Spleen (tissue), 13 donors: ENCODE measurements at places on chromosomes 7 and 10.

DNA sequence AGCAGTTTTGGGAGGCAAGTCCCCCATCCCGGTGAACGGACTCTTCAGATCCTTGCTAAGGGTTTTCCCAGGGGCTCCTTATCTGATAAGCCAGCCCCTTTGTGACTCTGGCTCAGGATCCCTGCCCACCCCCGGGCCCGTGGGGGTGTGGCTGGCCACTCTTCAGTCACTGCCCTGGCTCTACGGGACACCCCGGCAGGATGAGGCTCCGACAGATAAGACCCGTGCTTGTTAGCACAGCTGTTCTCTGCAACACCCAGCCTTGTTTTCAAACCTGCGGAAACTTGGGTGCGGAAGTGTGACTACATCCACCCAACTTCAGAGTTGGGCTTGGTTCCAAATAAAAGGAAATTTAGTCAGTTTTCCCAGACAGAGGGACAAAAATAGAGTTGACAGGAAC lies 66.7 kb upstream of the PODXL start:
- no peak for DNase-seq

- DNase-seq = no peak
Measured at GRCh38 chr7:104928721-104929400, 85.1 kb upstream of the KMT2E start.

DNA sequence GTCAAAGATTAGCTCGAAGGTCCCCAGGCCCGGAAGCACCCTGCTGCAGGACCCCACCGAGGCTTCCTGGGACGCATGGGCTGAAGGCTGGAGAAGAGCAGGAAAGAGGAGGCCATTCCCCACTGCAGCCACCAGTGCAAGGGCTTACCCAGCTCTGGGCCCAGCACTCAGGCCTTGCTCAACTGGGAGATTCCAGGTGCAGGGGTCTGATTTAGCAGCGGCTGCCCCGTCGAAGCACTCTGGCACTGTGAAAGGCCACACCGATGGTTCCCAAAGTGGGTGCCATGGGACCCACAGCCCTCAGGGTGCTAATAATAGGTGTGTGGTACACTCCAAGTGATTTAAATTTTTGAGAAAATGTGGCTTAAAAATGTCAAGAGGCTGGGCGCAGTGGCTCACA lies 130.9 kb downstream of the OAT start:
- peak; percentile 55 for DNase-seq

- no peak for DNase-seq
Measured at GRCh38 chr10:117651121-117651520, 108.6 kb downstream of the EMX2 start.

- no peak for DNase-seq
Measured at GRCh38 chr7:96663457-96663856, 46.2 kb downstream of the SEM1 start.

DNA sequence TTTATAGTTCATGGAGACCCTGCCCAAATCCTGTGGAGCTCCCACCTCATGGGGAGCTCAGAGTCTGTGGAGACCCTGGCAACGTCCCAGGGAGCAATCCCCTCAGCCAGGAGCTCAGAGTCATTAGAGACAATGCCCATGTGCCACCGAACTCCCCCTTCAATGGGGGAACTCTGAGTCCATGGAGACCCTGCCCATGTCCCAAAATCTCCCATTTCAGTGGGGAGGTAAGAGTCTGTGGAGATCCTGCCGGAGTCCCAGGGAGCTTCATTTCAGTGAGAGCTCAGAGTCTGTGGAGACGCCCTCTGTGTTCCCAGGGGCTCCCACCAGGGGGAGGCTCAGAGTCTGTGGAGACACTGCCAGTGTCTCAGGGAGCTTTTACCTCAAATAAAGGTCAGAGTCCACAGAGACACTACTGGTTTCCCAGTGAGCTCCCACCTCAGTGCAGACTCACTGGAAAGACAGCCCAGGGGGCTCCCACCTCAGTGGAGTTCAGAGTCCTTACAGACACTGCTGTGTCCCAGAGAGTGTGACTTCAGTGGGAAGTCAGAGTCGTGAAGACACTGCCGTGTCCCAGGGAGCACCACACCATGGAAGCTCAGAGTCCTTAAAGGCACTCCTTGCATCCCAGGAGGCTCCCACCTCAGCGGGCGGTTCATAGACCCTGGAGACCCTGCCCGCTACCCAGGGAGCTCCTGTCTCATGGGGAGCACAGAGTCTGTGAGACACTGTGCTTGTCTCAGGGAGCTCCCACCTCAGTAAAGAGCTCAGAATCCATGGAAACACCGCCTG lies 5.0 kb downstream of the MYO1G start:
- no peak for DNase-seq

DNA sequence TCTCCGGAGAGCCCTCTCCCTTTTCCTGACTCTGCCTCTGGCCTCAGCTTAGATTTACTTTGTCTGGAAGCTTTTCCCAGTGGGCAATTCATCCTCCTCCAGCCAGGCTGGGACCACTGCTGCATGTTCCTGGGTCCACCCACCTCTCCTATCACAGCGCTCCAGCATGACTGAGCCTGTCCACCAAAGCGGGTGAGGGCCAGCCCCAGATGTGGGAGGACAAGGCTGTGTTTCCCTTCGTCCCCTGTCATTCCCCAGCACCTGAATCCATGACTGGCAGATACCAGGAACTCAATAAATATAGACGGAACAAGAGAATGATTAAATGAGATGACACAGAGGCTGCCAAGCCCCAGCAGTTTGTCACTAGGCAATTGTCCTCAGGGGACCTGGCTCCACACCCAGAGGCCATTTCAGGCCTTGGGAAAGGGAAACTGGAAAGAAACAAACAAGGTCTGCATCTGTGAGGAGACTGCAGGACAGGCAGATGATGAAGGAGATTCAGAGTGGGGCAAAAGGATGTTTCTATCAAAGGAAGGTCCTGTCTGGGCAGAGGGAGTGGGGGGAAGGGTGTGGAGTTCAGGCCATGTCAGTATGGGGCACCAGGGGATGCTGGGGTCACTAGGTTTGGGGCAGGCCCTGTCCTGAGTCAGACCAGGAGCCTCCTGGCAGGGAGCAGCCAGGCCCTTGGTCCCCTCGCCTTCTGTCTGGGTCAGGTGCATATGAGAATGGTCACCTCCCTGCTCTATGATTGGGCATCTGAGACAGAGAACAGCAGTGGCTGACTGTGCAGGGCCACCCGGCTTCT lies 576.4 kb downstream of the GRID1 start:
- no peak for DNase-seq

DNA sequence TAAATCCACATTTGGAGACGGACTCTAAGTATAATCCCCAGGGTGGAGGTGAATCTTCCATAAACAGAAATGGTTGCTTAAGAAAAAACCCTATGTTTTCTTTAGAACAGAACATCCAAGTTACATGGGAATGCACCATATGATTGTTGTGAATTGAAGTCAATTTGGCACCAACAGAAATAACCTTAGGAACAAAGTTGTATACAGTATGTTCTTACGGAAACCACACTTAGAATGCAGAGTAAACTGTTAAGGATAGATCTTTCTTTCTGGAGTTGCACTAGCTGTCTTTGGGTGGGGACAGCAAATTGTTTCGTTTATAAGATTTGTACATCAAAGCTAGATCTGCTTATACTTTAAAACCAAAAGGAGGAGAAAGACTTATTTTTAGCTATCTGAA lies 316.4 kb downstream of the PTEN start:
- DNase-seq = no peak

DNA sequence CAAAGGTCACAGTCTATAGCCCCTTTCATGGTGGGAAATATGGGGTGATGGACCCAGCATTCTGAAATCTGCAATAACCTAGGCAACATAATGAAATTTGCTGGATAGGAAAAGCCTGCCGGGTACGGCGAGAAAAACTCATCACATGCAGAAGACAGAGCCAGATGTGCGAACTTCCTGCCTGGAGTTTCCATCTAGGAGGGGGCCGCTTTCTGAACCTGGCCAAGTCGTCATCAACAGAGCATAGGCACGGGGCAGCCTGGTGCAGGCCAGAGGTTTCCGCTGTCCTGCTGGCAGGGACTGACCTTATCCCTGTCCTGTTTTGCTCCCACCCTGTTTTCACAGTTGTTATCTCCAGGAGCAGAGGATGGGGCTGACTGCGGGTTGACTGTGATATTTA lies 27.4 kb downstream of the CCDC3 start:
- no peak for DNase-seq

- no peak for DNase-seq
Measured at GRCh38 chr7:84923348-84923747, 263.5 kb downstream of the SEMA3D start.

DNA sequence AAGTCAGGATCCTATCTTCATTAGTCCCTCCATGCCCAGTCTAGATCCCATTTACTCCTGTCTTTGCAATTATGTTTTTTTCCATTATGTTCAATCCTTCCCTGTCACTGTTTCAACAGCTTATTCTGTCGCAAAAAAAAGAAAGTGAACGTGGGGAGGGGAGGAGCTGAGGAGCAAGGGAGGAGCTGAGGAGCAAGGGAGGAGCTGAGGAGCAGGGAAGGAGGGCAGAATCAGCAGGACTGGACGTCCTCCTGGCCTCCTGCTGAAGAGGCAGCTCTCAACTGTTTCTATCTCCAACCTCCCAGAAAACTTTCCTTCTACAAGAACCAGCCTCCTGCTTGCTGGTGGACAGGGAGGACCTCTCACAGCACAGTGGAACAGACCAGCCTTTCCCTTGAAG lies 26.0 kb downstream of the LARP4B start:
- no peak for DNase-seq

DNA sequence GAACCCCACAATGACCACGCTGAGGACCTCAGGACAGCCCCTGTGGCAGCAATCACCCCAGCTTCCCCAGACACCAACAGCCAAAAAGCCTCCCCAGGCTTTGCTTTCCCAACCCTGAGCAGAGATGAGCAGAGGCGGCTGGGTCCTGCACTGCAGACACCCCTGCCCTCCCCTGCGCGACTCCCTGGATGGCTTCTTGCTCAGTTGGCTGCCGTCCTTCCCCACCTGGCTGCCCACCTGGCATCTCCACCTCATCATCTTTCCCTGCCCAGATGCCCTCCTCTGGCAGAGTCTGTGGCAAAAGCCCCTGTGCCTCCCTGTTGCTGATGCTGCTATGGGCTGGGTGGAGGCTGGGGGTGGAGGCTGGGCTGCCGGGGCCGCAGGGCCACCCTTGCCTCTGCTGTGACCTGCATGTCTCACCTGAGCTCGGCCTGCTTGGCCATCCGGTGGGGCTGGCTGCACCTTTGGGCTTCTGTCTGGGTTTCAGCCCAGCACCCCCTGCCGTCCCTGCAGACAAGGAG lies 567.7 kb downstream of the TCERG1L start:
- peak; percentile 71 for DNase-seq

DNA sequence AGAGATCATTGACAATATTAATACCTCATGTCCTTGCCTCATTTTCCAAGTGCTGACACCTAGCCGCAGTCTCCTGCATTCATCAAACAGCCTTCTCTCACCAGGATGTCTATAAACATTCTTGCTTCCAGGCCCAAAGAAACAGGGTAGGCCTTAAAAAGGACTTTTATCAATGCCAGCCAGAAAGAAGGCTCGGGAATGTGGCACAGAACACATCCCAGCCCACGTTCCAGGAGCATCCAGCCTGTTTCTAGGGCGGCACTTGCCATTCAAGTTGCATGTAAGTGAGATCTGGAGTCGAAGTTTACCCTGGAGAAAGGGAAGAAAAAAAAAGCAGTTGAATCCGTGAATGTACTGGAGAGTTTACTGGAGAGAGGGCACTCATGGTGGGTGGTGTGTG lies 1083.1 kb downstream of the KCNMA1 start:
- no peak for DNase-seq

DNA sequence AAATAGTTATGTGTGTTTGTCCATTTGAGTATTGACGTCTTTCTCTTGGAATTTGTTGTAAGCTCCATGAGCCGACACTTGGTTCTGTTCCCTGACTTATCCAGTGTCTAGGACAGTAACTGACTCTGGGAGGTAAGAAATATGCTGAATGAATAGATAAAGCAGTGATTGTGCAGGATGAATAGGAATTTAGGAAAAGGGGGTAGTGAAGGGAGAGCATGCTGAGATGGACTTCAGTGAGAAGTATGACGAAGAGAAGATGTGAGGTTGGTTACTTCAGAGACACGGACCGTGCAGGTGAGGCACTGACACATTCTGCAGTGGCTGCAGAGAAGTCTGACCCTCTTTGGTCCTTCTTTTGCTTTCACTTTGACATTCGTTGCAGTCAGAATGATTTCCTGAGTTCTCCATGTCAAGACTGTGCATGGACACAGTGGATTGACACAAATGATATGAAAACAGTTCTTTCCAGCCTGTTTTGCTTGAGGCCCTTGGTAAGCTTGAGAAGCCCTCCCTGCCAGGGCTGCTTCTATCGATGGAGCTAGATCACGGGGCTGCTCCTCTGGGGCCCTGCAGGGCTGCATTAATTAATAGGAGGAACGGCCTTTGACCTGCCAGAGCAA lies 261.5 kb upstream of the SORCS1 start:
- DNase-seq = no peak

DNA sequence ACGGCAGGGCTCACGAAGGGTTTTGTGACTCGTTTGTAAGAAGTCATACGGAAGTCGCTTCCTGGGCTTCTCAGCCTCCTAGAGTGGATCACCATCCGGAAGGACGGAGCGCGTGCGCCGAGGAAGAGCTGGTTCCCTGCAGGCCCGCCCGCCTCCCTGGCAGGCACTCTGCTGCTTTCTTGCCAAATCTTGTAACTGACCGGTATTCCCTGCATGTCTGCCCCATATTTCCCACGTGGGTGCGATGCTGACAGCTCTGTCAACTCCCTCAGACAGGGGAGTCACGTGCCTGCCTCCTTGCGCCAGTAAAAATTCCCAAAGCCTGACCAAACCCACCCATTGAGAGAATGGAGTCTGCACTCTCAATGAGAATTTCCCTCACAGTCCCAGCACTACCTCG lies 12.7 kb downstream of the SHH start:
- DNase-seq = no peak

GRCh38 chr10:83945982-83946718 lies 193.2 kb upstream of the GHITM start:
- DNase-seq = no peak

DNA sequence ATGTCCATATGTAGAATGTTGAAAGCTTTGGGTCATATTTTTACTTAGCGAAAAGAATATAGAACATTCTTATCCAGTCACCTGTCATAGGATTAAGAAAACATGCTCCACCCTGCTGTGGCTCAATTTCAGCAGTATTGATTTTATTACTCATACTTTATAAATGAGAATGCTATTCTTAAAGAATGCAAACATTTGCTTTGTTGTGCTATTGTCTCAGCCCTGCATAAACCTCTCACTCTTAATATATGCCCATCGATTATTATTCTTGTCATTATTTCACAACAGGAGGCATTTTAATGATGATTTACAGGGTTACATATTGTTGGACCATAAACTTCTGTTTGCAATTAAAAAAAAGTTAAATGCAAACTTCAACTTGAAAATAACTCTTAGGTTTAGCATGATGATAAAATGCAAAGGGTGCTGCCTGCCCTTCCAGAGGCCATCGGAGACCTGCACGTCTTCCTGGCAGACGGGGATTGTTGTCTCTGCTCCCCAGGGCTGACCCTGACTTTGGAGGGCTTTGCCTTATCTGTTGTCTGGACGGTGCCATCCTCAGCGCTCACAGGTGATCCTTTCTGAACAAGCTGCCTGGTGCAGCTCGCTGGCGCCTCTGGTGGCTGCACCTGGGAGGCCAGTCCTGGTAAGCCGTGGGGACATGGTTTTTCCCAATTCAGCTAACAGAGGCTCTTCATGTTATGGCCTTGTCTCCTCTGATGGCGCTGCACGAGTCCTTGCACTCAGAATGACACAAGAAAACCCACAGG lies 50.0 kb upstream of the SHH start:
- peak; percentile 64 for DNase-seq

- peak; percentile 83 for DNase-seq
Measured at GRCh38 chr10:70381471-70382421, 679 bp downstream of the LRRC20 start.

- no peak for DNase-seq
Measured at GRCh38 chr10:129568583-129569344, 101.7 kb downstream of the MGMT start.

- DNase-seq = no peak
Measured at GRCh38 chr7:116689790-116690259, 17.8 kb downstream of the MET start.
